ENCODE measurements at places on chromosomes 6 and 20. TPM values are rescaled to one million over a fixed set of nuclear protein-coding genes. Genes with fewer than 3 reads are reported as not detected.

The CASS4 gene
- not detected for total RNA-seq

The PLG gene
- total RNA-seq = not detected

The ID4 gene
- total RNA-seq = 0.24 TPM

The PHACTR3 gene
- not detected for total RNA-seq

The PPP1R16B gene
- 56.4 TPM for total RNA-seq

The SLPI gene
- not detected for total RNA-seq

The BPI gene
- not detected for total RNA-seq

The ZNF334 gene
- total RNA-seq = 0.73 TPM

The BPIFB4 gene
- not detected for total RNA-seq

The LGSN gene
- total RNA-seq = not detected

The HCRTR2 gene
- total RNA-seq = not detected

GRCh38 chr6:31881136-31881859 is 2.5 kb upstream of the SLC44A4 start:
- no peak for DNase-seq

DNA sequence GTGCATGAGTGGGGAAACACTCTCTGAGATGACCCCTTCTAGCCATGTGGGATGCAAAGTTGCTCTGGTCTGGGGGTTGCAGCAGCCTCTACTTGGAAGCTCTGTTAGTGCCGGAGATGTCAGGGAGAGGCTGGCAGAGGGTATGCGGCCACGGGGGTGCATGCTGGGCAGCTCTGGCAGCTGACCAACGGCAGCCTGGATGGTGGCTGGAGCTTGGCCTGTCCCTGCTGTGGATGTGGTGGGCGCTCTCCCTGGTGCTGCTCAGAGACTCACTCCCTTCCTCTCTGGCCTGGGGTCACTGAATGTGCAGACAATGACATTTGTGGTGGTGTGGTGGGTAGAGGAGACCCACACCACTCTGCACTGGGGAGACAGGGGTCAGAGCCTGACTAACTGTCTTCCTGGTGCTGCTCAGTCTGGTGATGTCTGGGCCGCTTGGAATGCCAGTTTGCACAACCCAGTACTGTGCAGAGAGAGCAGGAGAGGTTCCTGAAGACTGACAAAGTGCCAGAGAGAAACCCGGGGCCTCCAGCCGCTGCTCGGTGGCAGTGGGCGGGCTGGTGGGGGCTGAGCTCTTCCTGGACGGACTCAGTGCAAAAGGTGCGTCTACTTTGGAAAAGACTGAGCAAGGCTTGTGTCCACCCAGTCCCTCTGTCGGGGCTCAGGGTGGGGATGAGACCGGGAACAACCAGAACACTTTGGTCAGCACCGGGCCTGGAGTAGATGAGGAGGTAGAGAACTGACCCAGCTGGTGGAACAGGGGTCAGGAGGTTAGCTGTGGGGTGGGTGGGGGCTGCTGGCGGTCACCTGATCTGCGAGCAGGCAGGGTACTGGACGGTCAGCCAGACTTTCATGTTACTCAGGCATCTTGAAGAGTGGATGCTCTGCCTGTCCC is 2.7 kb downstream of the MYT1 start:
- no peak for DNase-seq

DNA sequence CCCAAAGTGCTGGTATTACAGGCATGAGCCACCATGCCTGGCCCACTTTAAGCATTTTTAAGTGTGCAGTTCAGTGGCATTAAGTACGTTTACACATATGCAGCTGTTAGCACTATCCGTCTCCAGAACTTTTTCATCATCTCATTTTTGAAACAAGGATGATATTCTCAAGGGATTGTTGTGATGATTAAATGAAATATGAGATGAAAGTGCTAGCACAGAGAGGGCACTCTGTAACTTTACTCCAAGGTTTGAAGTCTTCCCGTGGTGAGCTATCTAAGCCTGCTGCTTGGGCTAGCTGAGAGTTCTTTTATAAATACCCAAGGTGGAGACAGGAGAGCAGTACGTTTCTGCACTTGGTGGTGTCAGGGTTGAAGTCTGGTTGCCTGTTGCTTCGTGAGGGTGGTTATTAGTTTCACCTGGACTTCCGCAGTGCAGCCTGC is 6.6 kb downstream of the TM9SF4 start:
- DNase-seq = no peak

DNA sequence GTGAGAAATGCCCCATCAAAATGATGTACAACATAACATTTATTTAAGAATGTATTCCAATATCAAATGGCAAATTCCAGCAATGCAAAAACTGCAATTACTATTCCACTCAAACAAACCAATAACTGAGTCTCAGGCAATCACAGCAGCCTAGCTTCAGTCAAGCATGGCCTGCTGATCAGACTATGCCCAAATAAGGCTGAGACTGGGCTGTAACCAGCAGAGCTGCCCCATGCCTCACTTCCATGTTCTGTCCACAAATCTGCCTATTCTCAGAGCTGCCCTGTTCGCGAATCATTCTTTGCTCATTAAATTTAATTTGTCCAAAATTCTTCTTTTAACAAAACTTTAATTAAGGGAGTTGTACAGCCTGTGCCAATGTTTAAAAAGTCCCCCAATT is 155.4 kb downstream of the FNDC1 start:
- DNase-seq = no peak

GRCh38 chr20:62809530-62810428 is 5.1 kb downstream of the OGFR start:
- DNase-seq = no peak

- no peak for DNase-seq
Observed at GRCh38 chr6:124823240-124824111, 138.8 kb upstream of the RNF217 start.

DNA sequence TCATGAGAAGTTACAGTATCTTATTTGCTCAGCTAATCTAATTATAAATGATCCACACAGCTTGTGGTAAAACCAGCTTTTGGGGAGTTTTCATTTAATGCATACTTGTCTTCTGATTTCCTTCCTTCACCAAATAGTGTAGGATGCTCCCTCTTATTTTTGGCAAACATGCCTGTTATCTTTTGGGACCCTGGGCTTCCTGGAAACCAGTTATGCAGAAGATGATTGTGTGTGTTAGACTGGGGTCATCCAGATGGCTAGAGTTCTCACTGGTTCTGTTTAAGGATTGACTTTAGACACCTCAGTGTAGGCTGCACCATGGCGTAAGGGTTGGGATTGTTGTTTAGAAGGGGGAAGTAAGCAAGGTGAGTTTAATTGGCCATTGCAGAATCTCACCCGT is 61.3 kb downstream of the PTPN1 start:
- no peak for DNase-seq

DNA sequence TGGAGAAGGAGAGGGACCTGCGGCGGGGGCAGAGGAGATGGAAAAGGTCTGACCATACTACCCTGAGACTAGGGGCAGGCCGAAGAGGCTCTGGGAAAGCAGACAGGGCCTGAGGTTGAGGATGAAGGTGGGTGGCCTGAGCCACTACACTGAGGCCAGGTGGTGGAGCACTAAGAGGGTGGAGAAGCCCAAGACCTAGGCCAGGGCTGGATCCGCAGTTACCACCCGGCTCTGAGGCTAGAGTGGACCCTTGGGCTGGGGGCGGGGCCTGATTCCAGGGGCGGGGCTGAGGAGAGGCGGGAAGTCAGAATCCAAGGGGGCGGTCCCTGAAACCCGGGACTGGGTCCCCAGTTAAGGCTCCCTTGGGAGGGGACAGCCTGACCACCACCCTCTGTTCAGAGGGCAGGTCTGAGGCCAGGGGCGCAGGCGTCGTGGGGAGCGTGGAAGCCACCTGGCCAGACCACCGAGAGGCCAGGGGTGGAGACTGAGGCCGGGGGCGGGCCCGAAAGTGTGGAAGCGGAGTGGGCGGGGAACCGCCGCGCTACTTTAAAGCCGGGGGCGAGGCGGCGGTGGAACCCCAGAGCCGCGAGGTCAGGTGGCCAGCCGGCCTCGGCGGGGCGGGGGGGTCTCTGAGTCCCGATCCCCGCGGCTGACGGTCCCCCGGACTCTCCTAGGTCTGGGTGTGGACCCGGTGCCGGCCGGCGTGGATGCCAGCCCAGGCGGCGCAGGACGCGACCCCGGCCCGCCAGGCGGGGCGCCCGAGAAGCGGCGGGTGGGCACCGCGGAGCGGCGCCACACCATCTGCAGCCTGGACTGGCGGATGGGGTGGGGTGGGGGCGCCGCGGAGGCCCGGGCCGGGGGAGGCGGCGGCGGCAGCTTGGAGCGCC is 8.3 kb downstream of the CCM2L start:
- DNase-seq = no peak

DNA sequence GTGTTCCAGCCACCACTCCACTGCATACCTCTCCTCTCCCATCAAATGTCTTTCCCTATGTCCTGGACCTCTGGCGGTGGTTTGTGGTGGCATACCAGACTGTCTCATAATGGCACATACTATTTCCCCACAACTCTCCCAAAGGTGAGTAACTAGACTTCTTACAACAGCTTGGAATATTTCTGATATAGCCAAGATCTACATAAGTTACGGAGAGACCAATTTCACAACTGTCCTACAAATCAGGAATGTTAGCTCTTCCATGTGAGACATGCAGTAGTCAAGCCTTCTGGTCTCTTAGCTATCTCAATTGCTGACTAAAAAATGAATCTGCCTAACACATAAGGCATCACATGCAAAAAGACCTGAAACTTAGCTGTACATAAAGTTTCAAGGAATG is 588.9 kb downstream of the RNF144B start:
- DNase-seq = no peak

DNA sequence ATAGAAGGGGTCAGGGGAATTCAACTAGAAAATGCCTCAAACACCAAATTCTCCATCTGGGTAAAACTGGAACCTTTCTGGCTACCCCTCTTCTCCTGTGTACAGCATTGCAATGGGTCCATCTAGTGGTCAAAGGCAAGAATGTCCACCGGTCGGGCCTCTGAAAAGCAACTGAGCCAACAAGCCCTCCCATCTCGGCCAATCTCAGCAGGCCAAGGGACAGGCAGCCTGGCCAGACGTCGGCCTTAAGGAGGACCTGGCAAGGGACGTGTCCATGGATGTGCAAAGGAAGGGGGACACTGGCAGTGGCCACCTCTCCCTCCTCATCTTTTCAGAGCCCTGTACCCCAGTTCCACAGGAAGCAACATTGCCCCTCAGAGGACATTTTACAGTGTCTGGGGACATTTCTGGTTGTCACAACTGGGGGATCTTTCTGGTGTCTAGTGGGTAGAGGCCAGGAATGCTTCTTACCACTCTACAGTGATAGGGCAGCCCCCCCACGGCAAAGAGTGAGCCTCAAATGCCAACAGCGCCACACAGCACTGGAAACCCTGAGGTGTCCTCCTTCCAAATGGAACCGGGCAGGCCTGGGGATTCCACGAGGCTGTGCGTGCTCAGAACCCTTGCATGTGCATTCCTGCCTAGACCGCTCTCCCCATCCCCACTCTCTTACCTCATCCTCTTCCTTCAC is 99.8 kb upstream of the FOXA2 start:
- no peak for DNase-seq

GRCh38 chr20:33866398-33867100 is 55.4 kb downstream of the CHMP4B start:
- no peak for DNase-seq

GRCh38 chr20:17431621-17432364 is 99.4 kb downstream of the BFSP1 start:
- peak; percentile 18 for DNase-seq

- DNase-seq = no peak
Observed at GRCh38 chr6:20706939-20707485, 172.8 kb downstream of the CDKAL1 start.

DNA sequence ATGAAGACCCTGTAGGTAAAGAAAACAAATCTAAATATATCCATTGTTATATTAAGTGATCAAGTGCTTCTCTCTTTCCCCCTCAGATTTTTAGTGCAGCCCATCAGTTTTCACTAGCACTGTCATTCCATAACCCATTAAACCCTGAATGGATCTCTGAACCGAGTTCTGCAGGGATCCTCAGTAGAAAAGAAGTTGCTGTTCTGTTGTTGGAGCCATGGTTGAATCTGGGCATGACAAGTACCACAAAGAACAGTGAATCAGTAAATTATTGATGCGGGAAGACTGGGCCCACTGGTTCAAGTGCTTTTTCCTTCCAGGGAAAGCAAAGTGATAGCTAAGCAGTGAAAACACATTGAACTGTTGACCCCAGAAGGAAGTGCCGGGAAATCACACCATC is 60.4 kb downstream of the LAMP5 start:
- DNase-seq = no peak

- no peak for DNase-seq
Observed at GRCh38 chr20:36519944-36520343, 21.4 kb upstream of the MYL9 start.

DNA sequence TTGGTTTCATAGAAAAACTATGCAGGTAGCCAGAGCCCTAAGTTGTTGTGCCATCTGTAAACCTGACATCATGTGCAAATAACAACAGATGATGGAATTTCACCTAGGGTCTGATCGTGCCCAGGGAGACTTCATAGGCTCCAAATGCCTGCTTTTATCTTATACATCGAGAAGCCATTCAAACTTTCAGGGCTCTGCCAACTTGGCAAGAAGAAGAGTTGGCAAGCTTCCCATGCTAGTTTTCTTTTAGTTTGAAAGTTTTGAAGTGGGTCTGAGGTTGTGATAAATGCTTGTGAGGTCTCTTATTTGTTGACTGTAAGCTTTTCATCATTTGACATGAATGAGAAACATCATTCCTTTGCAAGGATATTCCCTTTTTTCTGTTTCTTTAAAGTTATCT is 175.4 kb upstream of the FLRT3 start:
- no peak for DNase-seq

DNA sequence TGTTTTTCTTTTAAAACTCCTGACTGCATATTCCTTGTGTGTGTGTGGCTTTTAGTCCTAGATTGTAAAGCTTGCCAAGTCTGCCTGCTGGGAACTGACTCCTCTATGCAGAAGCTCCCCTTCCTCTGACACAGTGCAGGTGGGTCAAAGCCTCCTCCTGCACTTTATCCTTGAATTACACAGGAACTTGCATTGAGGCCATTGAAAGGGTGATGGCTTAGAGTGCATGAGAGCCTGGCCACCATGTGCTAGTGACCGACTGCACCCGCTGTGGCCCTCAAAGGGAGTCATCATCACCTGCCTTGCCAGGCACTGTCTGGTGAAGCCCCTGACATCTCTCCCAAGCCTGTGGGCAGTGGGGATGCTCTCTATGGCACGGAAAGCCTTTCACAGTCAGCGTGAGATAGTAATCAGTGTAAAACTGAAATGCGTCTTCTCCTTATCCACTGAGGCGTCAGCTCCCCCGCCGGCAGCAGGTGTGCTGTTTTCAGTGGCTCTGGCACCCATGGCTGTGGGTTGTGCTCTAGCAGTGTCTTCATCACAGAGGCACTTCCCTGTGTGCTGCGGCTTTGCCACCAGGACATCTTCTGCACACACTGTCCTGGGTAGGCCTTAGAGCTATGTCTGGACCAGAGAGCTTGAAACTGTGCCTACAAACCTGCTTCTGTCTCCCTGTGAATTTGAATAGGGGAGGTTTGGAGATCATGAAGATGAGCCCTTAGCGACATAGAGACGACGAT is 87.9 kb downstream of the THBS2 start:
- DNase-seq = no peak

DNA sequence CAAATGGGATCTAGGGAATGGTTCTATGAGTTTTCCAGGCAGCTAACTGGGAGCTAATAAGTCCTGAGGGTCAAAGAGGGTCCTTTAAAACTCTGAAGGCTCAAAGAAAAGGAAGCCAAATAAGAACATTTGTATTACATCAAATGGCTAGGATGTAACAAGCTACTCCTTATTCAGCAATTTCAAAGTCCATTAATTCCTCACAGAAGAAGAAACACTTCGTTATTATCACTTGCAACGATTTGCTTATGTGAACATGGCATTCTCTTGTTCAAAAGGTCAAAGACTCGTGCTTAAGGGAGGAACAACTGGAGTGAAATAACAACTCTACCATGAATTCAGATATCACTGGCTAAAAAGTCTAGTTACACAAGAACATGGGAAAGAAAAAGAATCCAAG is 70.8 kb upstream of the FBXO30 start:
- DNase-seq = no peak

GRCh38 chr6:95248499-95248898 is 328.8 kb upstream of the MANEA start:
- no peak for DNase-seq
